ENCODE measurements at places on chromosomes 12 and 14.

DNA sequence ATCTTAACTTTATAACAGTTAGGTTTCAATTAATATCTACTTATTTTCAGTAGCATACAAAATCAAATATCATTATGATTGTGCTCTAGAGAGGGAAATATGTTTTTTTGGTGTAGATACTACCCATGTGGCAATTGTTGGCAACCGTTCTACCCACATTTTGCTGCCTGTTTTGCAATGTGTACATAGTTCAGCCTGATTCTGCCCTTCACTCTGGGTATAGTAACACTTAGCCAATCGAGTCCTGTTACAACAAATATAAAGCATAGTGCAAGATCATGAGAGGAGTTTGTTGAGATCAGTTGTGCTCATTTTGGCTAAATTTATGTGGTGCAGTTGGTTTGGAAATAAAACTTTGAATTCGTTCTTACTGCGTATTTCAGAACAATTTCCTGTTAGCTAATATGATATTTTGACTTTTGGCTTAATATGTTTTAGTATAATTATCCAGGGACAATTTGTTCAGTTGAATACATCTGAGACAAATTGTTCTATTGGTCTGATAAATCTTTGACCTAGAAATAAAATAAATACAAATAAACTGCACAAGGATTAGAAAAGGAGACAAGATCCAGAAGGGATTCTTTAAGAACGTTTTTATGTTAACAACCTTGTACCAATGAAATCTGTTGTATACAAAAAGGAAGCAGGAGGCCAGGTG, 76.9 kb downstream of the ATF7IP start:
- no peak for DNase-seq

- no peak for DNase-seq
Observed at GRCh38 chr12:133058203-133059113, 21.1 kb downstream of the ZNF84 start.

DNA sequence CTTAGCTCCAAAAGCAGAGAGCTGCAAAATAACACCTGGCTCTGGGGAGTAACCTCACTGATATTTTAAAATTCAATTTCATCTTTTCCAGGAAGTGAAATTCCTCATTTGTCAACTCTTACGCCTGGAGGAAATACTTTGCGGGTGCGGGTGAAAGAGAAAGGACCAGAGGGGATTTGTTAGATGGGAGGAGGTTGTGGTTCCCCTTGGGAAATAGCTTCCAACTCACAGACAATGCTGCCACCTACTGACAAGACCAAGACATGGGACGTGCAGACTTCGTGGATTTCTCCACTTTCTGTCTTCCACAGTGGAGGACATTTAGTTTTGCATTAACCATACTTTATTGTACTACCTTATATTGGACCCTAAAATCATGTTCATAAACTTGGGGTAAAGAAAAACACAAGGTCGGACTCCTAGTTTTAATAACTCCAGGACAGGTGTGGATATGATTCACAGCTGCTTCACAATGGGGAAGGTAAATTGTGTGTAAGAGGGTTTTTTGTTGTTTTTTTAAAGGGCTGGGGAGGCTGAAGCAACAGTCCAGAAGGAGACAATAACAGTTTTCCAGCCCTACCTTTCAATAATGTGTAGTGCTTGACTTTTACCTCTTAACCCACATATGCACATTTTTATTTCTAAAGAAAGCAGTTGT, 10.8 kb downstream of the FBXL14 start:
- DNase-seq = peak; percentile 48

DNA sequence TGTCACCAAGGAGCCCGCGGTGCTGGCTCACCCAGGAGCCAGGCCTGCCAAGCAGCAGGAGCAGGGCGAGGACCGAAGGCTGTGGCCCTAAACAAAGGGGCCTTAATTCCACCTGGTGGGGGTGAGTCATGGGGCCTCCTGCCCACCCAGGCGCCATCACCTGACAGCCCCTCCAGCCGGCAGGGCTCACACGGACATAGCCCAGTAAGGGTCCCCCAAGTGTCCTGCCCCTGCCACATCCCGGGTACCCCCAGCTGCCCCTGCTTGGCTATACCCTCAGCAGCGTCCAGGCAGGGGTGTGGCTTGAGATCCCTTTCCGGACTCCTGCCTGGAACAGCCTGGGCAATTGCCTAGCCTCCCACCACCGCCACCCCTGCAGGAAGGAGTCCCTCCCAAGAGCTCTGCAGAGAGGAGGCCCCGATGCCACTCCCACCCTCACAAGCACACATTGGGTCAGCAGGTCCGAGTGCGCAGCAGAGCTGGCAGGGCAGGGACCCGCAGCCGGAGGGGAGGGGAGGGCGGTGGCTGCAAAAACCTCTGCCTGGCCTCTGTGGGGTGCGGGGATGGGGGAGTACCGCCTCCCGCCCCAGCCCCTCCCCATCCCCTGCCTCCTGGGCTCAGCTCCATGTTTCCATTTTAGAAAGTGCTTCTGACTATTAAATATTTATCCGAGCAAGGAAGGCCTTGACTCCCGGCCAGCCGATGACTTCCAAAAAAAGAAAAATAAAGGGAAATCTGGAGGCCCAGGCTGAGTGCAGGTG, 4.6 kb downstream of the AHNAK2 start:
- DNase-seq = no peak

DNA sequence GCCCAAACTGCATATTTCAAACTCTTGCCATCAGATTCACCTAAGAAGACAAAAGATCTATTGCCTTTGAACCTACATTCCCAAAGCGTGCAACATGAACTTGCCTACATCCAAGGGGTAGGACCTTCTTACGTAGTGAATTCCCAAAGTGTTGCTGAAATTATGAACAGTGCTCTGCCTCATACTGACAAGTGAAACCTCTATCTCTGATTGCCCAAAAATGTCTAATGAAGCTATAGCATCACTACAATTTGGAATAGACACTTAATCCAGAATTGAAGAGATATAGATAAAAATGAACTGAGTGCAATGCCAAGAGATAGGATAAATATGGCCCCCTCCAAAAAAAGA, 31.1 kb downstream of the CLEC2D start:
- DNase-seq = no peak

GRCh38 chr14:70514168-70515069, 20.4 kb downstream of the ADAM20 start:
- no peak for DNase-seq
